ELR (cell line): ENCODE measurements at places on chromosomes 7 and 10.

- no peak for DNase-seq
Observed at GRCh38 chr7:101896316-101896715, 78.9 kb downstream of the CUX1 start.

- DNase-seq, result peak; percentile 74
Observed at GRCh38 chr7:106369352-106369751, 84.6 kb upstream of the NAMPT start.

DNA sequence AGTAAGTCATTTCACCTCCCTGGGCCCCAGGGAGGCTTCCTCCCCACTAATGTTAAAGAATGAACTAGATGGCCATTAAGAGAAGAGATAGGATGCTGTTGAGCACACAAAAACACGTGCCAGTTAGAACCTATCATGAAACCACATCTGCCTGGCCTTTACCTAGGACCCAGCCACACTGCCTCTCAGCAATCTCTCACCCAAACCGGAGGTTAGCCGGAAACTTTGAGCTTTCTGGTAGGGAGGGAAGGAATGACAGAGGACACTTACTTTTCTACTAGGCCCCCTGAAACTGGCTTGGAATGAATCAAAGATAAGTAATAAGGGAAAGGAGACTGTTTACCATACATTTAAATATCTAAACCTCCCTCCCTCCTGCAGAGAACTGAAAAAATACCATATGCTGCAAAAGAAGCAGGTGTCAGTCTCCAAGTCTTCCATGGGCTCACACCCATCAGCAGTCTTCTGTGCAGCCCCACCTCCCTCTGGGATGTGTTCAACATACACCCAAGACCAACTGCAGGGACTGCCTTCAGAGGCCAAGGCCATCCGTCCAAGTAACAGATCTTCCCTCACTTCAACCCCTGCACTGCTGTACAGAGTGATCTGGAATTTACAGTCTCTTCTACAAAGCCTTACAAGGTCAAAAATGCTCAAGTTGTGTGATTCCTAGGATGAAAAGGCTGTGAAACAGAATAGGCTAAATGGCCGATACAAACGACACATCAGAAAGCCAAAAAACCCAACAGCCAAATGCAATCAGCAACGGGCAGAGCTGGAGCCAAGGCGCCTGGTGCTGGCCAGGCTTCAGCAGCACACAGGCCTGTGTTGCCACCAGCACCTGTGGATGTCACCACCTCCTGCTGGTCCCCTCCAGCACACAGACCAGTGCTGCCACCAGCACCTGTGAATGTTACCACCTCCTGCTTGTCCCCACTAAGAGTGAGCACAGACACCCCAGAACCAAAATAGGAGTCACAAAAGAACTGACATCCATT is 42.4 kb downstream of the SORBS1 start:
- DNase-seq, result no peak

GRCh38 chr7:43594020-43594419 is 11.1 kb downstream of the STK17A start:
- no peak for DNase-seq

DNA sequence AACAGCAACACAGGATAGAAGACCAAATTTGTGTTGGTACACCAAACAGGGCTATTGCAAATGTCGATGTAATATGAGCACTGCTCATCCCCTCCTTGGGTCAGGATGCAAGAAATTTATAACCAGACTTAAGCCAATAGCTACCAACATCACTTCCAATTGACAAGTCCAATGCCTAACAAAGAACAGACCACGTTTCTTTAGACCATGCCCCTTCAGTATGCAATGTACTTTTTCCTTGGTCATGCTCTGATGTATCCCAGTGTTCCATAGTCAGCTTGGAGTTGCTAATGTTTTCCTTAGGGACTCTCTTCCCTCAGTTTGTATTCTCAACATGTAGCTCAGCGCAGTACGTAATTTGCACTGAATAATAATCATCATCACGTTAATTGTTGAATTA is 7.8 kb downstream of the CACNA2D1 start:
- no peak for DNase-seq

DNA sequence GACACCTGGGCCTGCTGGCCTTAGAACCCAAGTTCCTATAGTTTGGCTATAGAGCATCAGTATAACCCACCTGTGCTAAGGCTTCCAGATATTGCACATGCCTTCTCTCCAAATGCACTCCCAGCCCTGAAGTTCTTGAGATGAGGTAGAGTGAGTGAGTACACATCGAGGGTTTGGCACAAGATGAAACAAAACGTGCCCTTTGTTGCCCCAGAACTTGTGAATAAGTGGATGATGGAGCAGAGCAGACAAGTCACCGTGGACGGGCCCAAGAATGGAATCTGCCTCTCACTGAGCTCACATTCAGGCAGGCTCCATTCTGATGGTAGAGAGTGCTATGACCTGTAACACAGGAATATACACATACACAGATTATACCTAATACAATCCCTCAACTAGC is 73.0 kb upstream of the STK17A start:
- DNase-seq, result no peak

DNA sequence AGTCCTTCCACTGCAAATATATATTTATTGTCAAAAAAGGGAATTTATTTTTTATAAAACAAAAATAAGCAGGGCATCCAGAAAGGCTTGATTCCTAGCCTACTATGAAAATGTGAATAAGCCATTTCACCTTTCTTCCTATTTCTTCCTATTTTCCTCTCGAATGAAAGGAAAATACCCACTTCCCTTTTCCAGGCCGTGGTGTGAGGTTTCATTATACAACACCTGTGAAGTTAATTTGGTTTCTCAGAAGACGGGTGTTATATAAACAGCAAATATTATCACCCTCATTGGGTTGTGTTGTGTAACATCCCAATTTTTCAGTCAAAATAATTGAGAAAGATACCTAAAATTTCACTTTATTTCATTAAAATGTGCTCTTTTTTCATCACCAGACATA is 214.3 kb downstream of the DGKB start:
- DNase-seq, result no peak

DNA sequence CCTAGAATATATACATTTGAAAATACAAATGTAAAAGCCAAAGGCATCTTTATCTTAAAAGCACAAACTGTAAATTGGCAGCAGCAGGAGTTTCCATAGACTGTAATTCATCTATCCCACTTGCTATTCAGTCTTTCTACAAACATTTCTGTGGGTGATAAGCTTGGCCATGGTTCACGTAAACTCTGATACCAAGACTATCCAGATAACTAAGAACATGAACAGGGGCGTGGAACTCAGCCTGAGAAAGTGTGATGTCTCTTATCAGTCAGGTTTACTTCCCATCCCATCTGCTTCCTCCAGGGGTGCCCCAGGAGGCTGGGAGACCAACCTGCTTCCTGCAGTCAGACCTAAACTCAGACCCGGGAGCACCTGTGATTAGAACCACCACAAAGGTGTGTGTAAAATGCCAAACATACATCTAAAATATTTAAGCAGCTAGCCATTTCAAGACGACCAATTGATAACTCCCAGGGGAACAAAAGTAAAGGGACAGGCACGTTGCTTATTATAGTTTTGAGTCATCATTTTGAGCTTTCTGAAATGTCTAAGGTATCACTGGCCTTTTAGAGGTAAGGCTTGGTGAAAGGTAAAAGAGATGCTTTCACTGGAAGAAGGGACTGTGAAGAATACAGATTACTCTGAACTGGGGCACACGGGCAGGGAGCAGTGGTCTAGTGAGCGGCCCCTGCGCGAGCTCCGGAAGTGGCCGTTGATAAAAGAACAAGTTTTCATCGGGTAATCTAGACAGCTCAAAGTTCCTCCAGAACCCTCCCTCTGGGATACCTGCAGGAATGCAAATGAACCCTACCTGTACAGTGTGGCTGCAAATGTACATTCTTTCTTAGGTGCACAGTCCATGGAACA is 51.5 kb downstream of the RSU1 start:
- no peak for DNase-seq

DNA sequence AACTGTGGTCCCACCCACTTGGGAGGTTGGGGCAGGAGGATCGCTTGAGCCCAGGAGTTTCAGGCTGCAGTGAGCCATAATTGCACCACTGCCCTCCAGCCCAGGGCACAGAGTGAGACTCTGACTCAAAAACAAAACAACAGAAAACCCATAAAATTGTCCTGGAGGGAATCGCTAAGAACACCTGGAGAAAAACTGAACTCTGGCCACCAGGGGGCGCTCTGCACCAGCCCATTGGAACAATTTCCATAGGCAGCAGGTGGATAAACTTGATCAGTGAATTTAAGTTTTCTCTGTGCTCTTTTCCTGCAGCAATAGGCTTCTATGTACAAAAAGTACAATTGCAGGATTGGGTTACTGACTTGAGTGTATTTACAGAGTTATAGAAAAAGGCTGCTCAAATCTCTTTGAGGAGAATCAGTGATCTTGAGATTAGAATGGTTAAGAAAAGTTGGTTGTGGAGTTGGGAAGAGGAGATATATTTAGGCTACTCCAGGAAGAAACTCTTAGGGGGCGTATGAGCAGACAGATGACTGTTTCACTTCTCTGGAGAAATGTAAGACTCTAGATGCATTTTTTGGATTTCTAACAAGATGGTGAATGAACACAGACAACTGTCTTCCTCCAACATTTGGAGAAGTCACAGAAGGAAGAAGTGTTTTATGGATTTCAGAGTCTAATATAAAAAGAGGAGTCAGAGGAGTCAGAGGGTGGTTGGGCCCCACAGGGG is 274.9 kb upstream of the GALNT17 start:
- DNase-seq, result peak; percentile 55

DNA sequence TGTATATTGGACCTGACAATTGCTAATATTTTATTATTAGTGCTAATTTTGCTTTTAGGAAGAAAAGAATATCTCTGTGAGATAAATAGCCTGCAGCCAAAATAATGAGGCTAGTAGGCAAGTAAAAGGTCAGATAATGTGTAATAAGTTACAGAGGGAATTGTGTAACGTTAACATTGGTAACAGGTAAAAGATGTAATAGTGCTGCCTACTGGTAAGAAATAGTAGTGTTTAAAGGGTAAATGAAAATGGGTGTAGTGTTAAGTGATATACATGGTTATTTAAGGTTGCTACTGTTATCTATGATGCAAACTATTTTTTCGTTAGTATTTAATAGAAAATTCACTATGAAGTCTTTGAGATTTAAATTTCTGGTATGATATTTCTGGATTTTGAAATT is 9.2 kb upstream of the FOXP2 start:
- peak; percentile 46 for DNase-seq

DNA sequence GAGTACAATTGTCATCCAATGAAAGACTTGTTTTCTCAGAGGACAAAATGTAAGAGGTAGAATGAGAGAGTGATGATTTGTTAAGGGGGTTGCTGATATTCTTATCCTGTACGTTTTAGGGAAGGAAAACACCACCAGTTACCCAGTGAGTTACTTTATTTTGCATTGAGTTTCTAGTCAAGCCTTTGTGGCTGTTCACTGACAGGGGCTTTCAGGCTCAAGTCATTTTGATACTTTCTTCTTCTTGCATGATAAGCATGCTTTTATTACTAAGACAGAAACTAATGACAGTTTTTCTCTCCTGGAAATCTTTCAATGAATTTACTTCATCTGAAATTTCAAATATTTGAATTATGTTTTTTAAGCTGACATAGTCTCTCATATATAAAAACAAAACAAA is 710.2 kb upstream of the POM121L12 start:
- DNase-seq, result no peak

GRCh38 chr7:68613405-68613804 is 984.9 kb upstream of the AUTS2 start:
- DNase-seq, result no peak

DNA sequence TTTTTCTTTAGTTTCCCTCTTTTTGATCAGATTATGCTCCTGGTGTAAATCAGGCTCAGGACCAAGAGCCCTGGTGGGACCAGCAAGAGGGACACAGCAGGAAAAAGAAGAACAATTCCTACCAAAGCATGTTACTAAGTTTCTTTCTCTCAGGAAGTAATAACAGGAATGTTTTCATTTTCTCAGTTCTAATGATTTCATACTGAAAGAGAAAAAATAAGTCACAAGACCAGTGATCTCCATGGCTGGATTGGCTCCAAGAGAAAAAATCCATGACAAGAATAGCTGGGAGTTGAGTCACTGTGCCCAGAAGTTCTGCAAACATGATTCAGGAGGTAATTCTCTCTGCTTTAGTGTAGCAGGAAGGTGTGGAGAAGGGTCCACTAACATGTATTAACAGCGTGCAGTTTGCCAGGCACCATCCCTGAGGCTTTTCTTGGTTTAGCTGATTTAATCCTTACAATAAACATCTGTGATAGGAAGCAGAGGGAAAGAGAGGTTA is 23.8 kb upstream of the IFIT2 start:
- peak; percentile 99 for DNase-seq

- DNase-seq, result peak; percentile 40
Observed at GRCh38 chr7:155962191-155962967, 150.1 kb upstream of the SHH start.
